GM13977 (cell line): ENCODE measurements at places on chromosomes 6 and 20.

GRCh38 chr20:46575394-46575793 is 24.9 kb upstream of the OCSTAMP start:
- no peak for DNase-seq

GRCh38 chr6:21781128-21781527 is 187.6 kb downstream of the SOX4 start:
- no peak for DNase-seq

DNA sequence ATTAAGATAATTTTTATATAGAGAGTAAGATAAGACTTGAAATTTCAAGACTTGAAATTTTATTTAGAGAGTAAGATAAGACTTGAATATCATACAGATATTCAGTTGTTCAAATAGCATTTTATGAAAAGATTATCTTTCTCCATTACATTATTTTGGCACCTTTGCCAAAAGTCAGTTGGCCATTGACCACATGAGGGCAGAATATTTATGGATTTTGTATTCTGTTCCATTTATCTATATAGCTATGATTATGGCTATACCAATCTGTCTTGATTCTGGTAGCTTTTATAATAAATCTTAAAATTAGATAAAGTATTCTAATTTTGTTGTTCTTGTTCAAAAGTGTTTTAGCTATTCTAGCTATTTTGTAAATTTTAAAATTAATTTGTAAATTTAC is 537.9 kb upstream of the GJE1 start:
- DNase-seq, result no peak

DNA sequence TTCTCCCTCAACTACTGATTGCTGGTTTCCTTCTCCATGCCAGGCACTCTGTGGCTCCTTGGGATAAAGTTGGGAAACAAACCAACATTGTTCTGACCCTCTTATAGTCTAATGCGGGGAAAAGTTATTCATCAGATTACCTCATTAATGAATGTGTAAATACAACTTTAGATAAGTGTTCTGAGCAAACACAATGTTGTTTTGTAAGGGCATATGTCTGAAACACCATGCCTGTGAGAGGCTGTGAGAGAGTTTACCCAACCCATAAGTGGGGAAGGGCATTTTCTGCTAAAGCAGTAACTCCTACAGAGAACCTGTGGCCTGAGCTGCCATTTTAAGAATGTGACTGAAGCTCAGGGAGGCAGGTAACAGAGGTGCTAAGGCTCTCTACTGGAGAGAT is 283.5 kb downstream of the KHDC1L start:
- no peak for DNase-seq

- peak; percentile 13 for DNase-seq
Measured at GRCh38 chr6:152552616-152553209, 84.4 kb downstream of the SYNE1 start.

- DNase-seq, result peak; percentile 45
Measured at GRCh38 chr6:136037242-136037875, 185.9 kb downstream of the PDE7B start.

- DNase-seq, result peak; percentile 89
Measured at GRCh38 chr20:37384683-37385174, 38.8 kb downstream of the SRC start.

GRCh38 chr20:16018881-16019280 is 554.4 kb downstream of the KIF16B start:
- DNase-seq, result no peak

DNA sequence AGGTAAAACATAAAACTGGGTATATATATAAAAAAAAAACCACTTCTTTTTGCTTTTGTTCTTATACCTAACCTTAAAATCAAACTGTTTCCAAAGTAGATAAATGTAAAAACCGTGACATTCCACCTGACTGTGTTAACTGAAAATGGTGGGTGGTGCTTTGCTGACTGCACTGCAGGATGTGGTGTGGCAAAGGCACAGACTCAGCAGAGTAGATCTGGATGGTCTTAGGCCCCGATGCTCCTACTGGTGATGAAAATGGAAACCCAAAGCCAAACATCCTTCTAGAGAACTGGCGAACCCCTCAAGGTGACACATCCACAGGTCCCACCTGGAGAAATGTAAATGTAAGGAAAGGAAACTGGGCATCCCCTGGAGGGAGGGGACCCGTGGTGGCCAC is 8.9 kb downstream of the TGIF2 start:
- DNase-seq, result no peak

DNA sequence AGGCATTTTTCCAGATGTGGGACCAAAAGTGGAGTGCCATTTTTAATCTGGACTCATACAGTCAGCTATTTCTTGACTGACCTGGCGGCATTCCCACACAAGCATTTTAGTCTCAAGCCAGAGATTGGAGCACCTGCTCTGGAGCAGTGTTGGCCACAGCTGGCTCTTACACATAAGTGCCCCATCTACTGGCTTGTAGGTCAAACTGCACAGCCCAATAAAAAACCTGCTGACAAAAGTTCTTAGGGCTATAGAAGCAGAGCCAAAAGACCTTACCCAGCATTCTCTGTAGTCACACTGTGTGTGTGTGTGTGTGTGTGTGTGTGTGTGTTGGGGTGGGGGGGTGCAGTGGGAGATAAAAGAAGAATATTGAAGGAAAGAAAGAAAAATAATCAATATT is 38.6 kb upstream of the SENP6 start:
- peak; percentile 27 for DNase-seq

- no peak for DNase-seq
Measured at GRCh38 chr20:37231947-37232630, 29.5 kb downstream of the GHRH start.

DNA sequence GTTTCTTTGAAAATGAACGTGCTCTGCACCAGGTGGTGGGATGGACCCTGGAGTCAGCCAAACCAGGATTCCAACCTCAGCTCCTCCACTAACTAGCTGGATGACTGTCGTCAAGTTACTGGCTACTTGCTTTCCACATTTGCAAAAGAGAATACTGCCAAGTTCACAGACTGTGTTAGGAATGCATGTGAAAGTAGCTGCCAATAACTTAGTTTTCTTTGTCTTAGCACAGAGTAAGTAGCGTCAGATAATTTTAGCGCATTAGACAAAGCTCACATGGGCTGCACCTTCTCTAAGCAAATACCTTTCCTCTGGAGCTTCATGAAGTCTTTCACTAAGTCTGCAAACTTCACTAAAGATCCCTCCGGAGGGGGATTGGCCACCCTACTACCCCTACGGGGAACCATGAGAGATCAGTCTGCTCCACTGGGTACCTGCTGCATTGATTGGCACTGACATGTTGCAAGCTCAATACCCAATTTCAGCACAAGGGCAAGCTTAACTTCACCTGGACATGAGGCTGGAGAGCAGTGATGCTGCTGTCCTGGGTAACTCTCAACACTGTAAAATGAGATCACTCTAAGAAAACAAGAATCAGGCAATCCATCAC is 113.9 kb downstream of the MBOAT1 start:
- DNase-seq, result no peak

DNA sequence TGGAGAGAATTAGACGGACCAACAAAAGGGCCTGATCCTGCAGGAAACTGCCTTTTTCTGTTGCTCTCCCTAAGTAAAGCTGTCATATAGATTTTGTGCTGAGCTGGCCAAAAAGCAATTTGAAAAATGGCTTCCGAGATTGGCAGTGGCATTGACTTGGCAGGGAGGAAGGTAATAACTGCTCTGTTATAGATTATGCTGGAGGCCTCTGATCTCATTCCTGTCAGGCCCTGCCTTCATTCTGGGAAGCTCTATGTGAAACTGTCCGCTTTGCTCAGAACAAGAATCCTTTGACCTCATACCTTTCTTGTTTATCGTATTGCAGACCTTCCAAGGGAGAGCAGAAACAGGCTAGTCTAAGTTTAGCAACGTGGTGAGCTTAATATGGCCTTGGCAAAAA is 234.4 kb downstream of the PHACTR1 start:
- DNase-seq, result no peak

DNA sequence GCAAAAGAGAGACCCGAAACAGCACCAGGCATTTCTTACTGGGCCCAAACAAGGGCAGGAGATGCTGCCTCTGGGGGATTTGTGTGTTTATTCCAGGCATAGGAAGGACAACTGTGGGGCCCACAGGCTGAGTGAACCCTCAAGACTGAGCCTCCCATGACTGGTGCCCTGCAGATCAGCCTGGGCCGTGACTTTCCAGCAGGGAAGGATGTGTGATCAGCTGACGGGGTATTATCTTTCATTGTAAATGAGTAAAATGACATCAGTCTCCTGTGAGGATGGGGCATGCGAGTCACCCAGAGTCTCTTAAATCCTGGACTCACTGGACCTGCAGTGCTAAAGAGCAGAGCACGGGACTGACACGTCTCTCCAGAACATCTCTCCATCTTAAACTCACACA is 3.9 kb upstream of the TEAD3 start:
- no peak for DNase-seq

- no peak for DNase-seq
Measured at GRCh38 chr6:139981768-139982181, 607.3 kb upstream of the CITED2 start.

GRCh38 chr6:72922401-72922800 is 300.5 kb downstream of the KCNQ5 start:
- no peak for DNase-seq

DNA sequence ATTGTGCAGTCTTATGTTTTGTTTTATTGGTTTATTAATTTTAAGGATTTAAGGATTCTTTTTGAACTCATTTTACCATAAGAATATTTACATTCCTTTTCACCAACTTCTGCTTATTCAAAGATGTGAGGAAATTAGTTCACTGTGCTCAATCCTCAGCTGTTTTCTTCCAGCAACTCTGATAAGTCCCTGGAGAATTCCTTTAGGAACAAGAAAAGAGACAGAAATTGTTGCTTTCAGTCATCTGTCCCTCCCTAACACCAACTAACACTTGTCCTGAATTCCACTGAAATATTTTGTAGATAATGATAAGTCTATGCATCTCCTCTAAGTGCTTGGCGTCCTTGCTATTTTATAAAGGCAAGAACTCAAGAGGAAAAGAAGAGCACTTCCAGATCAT is 334.8 kb upstream of the MARCKS start:
- DNase-seq, result no peak

DNA sequence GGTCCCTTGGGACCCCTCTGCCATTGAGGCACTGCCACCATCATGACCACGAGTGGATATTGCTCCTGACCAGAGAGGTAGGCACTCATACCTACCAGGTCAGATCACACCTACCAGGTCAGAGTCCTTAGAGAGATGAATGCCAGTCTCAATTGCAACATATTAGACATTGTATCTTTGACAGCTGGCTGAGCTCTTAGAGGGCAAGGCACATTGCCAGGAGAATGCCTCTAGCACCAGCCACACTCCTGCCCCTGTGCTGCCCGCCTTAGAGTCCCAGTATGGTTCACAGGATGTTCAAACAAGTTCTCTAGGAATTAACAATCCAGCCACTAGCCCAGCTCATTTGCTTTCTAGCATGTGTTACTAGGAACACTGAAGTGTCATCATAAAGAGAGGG is 65.9 kb downstream of the TMEM244 start:
- no peak for DNase-seq

GRCh38 chr6:106199331-106199730 is 113.2 kb downstream of the PRDM1 start:
- no peak for DNase-seq

GRCh38 chr20:38762174-38762573 is 13.9 kb downstream of the ACTR5 start:
- DNase-seq, result no peak

DNA sequence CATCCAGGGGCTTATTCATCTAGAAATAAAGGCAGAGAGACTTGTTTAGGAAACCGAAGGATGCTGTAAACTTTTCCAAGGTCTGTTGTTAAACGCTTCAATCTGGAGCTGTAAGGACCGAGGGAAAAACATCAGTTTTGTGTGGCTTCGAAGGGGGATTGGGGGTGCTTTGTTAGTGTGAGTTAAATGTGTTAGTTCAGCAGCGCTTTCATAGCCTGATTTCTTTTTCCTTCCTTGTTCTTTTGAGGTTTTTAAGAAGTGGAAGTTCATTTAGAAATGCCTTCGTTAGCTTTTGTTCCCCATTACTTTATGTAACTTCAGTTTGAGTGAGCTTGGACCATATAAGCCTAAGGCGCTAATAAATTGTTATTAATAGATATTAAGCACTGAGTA is 1.5 kb downstream of the ANKS1A start:
- no peak for DNase-seq

DNA sequence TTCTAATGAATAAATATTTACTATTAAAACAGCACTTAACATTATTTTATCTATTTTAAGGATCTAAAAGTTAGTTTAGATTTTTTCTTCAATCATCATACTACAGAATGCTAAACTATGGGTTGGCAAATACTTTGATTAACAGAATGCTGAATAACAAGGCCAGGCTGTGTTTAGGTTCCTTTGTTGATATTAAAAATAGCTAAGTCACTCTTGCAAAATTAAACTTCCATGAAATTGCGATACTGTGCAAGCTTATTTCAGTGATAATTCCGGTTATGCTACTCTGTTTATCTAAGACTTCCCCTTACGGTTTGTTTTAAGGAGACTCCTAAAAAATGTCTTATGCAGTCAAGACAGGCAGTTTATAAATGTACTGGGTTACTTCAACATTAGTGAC is 2.8 kb downstream of the RNF24 start:
- DNase-seq, result no peak

- DNase-seq, result no peak
Measured at GRCh38 chr20:5735845-5736510, 14.2 kb upstream of the SHLD1 start.

DNA sequence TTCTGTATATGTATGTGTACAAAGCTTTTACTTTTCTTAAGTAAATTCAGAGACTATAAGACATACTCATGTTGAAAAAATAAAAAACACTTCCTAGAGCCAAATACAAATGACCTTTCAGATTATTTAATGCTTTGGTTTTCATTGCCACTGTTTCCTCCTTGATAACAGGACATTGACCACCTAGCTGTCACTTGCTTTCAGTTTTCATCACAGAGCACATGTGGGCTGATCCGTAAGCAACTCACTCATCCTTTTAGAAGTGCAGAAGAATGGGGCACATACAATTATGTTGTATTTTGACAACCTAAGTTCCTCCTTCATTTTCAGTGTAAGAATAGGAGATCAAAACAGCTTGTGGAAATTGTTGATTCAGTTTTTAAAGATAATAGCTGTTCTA is 6.2 kb downstream of the ZBTB2 start:
- DNase-seq, result no peak

GRCh38 chr20:58907320-58908137 is 55.0 kb downstream of the GNAS start:
- peak; percentile 83 for DNase-seq
